NCI-H1105 treated with DMSO at 0.1 percent for 48 hours (cell line): ENCODE measurements at places on chromosomes 1 and 21.

- DNase-seq = no peak
These were observed 13.6 kb upstream of the GBP6 start for GRCh38 chr1:89350298-89350697.

GRCh38 chr1:198849093-198849492, 210.3 kb downstream of the PTPRC start:
- DNase-seq = no peak

- no peak for DNase-seq
These were observed 262.1 kb downstream of the AKT3 start for GRCh38 chr1:243587823-243588560.

GRCh38 chr1:206578978-206579374, 33.3 kb downstream of the EIF2D start:
- DNase-seq = no peak

DNA sequence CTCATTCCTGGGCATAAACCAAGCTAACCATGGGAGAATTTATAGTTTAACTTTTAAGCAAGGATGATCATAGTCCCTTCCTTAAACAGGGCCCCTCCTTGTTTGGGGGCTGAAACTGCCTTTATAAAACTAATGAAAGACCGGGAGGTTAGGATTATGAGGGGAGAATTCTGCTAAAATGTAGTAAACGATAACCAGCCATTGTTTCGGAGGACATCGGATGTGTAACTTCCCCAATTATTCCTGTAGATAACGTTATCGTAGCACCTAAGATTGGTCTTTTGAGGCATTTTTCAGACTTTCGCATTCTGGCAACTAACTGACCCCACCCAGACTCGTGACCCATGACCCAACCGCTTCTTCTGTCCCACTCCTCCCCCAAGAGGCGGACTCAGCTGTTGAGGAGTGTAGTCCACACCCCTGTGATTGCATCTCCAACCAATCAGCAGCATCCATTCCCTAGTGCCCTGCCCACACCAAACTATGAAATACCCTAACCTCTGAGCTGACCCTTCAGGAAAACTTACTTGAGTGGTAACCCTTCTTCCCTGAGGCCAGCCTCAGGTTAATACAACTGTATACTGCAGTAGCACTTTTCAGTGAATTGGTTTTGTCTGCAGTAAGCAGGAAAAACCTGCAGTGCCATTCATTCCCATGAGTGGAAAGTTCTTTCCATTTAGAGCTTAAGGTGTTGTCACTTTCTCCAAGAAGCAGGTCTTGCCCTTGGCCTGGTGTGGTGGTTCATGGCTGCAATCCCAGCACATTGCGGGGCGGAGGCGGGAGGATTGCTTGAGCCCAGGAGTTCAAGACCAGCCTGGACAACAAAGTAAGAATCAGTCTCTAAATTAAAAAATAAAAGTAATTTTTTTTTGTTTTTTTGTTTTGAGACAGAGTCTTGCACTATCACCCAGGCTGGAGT, 823 bp upstream of the SYF2 start:
- DNase-seq = peak; percentile 17
